ENCODE measurements at places on chromosomes 7 and 10.

- DNase-seq: no peak
Observed at GRCh38 chr10:90935581-90936275, 14.8 kb upstream of the ANKRD1 start.

GRCh38 chr7:16710651-16711050 lies 42.9 kb upstream of the TSPAN13 start:
- no peak for DNase-seq

- no peak for DNase-seq
Observed at GRCh38 chr7:105849122-105849855, 27.1 kb downstream of the ATXN7L1 start.

DNA sequence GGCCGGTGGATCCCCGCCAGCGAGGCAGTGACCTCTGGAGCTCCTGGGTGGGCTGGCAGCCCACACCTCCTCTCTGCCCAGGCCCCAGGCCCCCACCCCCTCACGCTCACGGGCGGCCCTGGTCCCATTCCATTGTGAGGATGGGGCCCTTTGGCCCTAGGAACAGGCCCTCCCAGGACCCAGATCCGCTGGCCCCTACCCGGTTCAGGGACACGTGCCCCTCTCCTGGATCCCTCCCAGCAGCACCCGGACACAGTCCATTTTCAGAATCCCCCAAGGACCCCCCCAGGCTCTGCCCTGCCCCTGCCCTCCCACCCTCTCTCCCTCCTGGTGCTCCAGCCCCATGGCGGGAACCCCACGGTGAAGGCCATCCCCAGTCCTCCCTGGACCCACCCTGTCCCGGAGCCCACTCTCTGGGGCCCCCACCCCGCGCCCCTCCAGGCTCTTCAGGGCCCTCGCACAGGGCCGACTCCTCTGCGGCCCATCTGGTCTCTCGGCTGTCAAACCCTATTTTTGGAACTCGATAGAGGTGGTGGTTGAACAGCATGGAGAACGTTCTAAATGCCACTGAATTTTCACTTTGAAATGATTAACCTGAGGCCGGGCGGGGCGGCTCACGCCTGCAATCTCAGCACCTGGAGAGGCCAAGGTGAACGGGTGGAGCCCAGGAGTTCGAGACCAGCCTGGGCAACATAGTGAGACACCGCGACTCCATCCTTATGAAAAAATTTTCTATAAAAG lies 8.1 kb downstream of the ADAP1 start:
- DNase-seq: no peak

DNA sequence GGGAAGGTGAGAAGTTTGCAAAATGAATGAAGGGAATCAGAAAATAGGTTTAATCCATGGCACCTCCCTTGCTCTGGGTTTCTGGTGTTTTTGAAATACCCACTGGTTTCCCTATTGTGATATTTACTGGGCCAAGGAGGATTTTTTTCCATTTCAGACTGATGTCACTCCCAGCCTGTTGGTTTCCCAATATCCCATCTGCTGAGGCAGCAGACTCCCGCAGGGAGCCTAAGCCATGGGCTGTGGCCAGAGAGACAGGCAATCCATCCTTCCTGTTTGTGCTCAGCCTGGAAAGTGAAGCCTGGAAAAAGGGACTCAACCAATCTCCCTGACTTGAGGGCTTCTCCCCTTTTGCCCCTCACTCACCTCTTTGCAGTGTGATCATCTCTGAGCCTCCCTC lies 22.8 kb downstream of the FAM107B start:
- DNase-seq: no peak

GRCh38 chr7:107152011-107152410 lies 16.8 kb upstream of the HBP1 start:
- DNase-seq: no peak

- DNase-seq: peak; percentile 69
Observed at GRCh38 chr7:77455321-77455720, 39.2 kb upstream of the GSAP start.

DNA sequence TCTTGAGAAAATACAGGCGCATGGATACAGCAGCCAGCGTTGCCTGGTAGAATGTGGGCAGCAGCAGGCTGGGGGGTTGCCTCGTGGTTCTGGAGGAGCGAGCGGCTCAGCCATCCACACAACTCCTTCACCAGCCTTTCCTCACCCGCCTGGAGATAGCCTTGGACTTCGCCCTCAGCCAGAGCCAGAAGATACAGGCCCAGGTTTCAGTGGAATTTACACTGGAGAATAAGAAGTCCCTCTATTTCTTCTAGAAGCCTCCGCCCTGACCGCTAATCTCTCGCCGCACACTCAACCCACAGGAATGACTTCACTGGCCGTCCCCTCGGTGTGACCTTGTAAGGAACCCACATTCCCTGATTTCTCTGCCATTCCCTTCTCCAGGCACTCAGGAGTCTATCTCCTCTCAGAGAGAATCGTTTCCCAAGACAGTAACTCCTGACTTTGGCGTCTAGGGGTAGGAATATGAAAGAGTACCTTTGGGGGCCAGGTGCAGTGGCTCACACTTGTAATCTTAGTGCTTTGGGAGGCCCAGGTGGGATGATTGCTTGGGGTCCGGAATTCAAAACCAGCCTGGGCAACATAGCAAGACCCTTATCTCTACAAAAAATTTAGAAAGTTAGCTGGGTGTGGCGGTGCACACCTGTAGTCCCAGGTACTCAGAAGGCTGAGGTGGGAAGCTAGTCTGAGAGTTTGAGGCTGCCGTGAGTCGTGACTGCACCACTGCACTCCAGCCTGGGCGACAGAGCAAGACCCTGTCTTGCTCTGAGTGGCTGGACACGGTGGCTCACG lies 52.0 kb upstream of the ECHDC3 start:
- DNase-seq: no peak

GRCh38 chr7:74066626-74067025 lies 17.0 kb upstream of the LIMK1 start:
- DNase-seq: no peak

DNA sequence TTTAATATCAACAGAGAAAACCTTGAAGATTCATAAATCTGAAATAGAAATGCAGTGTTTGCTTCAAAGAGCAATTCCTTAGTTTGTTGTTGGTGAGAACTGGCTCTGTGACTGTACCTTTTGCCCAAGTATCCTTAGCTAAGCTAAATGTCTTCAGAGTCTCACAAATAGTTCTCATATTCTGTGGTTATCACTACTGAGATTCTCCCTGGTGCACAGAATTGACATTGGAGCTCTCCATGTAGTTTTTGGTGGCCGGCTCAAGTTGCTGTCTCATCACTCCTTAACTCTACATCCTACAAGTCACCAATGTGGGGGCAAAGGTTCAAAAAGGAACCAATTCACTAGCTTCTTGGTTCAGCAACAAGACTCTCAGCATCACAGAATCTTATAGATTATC lies 780.3 kb downstream of the LRMDA start:
- no peak for DNase-seq

DNA sequence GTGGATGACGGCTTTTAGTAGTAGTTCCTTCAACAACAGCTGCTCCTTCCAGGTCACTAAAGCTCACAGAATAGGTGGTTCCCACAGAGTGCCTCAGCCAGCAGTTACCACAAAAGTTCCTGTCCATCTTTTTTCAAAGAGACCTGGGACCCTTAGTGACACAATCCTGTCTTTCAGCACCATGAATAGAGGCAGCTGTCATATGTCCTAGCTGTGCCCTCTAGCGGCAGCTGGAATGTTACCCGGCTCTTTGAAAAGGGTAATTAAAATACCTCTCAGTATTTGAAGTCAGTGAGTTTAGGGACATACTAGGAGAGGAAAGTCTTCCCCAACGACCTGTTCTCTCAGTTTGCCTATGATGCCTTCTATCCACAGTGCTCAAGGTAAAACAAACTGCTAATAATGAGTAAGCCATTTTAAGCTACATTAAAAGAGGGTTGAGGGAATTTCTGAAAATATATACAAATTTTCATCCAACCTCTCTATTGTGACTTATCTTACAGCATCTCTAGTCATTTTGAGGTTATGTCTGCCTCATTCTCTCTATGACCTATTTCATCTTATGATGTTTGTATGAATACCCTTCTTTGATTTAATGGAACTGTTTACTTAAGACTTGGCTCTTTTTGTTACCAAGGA lies 290.8 kb downstream of the NXPH1 start:
- peak; percentile 20 for DNase-seq

DNA sequence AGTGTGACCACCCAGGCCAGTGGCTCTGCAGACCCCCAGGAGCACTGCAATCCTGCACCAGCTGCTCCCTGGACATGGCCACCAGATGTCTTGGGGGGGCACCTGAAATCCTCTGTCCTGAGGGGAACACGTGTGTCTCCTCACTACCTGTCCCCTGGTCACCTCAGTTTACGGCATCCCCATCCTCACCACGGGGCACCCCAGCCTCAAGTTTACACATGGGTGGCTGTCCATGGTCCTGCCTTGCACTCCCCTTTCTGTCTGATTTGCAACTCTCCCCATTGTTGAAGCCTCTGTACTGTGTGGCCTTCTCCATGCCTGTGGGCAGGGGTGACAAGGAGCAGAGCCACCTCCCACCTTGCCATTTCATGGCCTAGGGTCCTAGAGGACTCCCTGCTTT lies 67.2 kb downstream of the RAMP3 start:
- no peak for DNase-seq

- no peak for DNase-seq
Observed at GRCh38 chr7:42639930-42640329, 271.9 kb downstream of the C7orf25 start.
